ENCODE measurements at places on chromosomes 7 and 10. TPM values are rescaled to one million over a fixed set of nuclear protein-coding genes. Genes with fewer than 3 reads are reported as not detected.

Gene PLPP4
- total RNA-seq: 11.1 TPM

Gene NXPH1
- not detected for total RNA-seq

Gene CPA5
- total RNA-seq: not detected

Gene MSRB2
- 22.5 TPM for total RNA-seq

Gene CTBP2
- 83.2 TPM for total RNA-seq

Gene PRSS1
- total RNA-seq: not detected

Gene ANKRD1
- total RNA-seq: 436 TPM

Gene PLXDC2
- total RNA-seq: 0.92 TPM

Gene HYCC1
- 68.2 TPM for total RNA-seq

Data from glomerular endothelial cell (primary cell).